Cortex of kidney (tissue), 1 donor: ENCODE measurements at places on chromosomes 3 and 15.

DNA sequence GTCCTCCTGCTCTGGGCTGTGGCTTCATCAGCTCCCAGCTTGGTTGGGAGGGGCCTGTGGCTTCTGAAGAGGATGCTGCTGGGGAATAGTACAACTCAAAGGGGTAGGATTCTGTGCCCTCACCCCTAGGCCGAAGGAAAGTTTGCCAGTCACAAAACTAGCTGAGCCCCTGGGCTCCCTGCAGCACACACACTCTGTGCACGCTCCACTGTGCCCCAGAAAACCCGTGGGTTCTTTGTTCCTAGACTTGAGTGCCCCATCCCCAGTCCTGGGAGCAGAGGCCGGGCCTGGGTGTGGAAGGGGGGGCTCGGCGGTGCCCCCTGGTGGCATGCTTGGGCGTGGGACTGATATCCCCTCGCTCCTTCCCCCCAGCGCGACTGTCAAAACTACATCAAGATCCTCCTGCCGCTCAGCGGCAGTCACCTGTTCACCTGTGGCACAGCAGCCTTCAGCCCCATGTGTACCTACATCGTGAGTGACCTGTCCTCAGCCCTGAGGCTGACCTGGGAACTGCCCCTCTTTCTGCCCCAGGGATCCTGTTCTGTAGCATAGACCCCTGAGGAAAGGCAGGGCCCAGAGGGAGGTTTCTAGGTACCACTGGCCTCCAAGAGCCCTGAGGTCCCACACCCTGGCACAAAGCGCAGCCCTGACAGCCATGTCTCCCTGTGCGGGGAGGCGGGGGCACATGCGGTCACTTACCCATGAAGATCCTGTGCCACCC is 14.2 kb downstream of the CIB1 start:
- DNase-seq = no peak

- DNase-seq = no peak
Measured at GRCh38 chr15:56805466-56806147, 72.3 kb upstream of the ZNF280D start.

GRCh38 chr3:141454054-141454453 is 32.8 kb upstream of the RASA2 start:
- DNase-seq = no peak

DNA sequence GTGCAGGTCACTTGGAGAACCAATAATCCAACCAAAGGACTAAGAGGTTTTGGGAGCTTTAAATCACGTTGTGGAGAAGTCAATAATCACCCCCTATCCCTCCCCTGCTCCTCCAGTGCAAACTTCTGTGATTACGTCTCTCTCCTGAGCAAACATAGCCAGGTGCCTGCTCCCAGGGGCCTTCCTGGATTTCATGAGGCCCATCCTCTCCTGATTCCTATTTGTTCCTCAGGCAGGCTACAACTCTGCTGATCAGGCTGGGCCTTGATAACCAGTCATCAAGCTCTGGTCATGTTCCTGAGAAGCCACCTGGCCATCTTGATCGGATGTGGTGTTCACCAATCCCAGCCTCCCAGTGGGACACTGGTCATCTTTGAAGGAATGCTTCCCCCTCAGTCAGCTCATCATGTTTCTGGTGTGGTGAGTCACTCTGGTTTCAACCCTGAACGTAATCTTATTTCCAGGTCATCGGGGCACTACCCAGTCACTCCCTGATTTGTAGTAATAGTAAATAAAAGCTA is 2.9 kb upstream of the ZNF710 start:
- DNase-seq = no peak

DNA sequence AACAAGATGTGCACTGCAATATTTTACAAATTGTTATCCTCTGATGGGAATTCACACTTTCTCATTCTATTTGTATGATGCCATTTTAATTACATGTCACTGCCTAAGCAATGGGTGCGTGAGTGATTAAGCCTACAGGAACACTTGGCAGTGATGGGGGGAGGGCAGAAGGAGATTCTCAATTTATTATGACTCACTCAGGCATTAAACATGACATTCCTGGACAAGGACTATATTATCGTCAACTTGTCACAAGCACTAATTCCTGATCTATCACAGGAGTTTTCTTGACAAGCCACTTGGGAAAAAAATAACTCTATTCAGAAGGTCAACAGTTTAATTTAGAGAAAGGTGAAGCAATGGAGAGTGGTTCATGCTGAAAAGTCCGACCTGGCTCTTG is 556.8 kb downstream of the NSUN3 start:
- no peak for DNase-seq

GRCh38 chr3:172520301-172520831 is 2.9 kb downstream of the TNFSF10 start:
- no peak for DNase-seq

DNA sequence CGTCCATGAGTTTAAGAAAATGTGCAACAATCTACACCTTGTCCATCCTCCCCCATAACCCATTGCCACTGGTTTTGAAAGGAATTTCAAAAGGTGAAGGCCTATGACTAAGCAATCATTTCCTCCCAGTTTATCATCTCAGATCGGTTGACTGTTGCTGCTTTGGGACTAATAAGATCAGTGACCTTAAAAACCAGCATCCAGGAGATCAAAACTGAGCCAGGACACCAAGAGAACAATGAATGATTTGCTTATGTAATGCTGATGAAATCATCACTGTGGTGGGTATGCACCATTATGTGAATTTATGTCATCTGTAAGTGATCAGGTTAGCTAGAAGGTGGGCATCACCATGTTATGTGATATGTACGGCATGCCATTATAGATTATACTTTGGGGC is 195.5 kb downstream of the SSR3 start:
- DNase-seq = no peak

DNA sequence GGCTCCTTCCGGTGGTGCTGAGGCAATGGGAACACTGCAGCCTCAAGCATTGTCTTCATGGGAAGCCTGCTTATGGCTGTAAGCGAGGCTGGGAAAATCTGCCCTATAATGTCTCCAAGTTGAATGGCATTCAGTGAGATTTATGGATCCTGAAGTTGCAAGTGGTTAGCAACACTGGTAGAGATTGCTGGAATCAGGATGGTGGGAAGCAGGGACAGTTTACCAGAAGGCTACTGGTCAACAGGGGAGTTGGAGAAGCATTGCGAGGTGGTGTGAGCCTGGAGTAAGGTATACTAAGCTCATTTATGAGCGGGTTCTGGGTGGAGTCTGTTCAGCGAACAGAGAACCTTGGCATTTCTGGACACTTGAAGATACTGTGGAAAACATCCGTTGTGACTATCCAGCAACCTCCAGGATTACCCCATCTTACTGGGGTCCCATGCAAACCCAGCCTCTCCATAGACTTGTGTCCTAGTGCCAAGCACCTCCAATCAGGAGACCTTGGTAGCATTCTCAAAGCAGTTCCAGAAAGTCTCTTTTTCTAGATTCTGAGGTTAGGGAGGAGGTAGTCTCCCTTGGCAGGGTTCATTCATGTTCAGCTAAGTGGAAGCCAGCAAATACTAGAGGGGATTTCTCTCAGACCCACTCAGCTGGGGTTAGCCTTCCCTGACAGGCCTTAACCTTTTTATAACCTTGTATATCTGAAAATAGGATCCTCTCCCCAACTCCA is 7.3 kb downstream of the RPSA start:
- DNase-seq = no peak

DNA sequence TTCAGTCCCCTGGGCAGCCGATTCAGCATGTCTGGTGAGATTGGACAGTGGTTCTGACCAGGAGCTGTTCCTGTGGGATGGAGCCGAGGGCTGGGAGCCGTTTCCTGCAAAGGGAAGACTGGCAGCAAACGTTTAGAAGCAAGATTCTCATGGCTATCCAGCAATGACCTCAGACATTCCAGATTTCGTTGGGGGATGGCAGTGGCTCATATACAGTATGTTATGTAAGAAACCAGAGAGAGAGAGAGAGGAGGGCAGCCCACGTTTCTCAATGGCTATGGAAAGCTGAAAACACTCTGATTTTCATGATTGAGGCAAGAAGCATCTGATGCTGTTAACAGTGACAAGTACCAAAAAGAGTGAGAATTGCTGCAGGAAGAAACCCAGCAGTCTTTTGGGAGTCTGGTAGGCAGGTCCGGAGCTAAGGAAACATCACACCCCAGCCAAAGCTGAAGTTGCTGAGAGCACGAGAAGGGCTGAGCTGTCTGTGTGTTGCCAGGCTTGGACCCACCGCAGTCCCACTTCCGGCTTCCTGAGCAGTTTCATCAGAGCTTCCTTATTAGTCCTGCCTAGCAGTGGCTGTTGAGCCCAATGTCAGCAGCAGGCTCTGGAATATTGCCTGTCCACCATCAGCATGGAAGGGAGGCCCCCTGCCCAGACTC is 25.6 kb upstream of the VPS8 start:
- no peak for DNase-seq

DNA sequence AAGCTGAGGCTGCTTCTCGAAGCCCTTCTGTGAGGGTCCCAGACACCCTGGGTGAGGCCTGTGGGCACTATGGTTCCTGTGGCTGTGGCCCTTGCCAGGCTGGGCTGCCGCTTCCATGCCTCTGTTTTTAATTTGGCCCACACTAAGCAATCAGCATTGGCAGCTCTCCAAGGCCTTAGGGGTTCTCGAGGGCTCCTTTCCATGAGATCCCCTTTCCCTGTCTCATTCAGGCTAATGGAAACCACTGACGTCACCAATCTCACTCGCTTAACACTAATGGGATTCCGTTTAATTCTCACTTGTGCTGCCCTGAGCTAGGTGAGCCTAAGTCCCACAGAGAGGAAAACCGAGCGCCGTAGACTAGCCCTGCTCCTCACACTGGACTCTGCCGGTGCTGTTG is 60.2 kb upstream of the RAB6B start:
- no peak for DNase-seq

DNA sequence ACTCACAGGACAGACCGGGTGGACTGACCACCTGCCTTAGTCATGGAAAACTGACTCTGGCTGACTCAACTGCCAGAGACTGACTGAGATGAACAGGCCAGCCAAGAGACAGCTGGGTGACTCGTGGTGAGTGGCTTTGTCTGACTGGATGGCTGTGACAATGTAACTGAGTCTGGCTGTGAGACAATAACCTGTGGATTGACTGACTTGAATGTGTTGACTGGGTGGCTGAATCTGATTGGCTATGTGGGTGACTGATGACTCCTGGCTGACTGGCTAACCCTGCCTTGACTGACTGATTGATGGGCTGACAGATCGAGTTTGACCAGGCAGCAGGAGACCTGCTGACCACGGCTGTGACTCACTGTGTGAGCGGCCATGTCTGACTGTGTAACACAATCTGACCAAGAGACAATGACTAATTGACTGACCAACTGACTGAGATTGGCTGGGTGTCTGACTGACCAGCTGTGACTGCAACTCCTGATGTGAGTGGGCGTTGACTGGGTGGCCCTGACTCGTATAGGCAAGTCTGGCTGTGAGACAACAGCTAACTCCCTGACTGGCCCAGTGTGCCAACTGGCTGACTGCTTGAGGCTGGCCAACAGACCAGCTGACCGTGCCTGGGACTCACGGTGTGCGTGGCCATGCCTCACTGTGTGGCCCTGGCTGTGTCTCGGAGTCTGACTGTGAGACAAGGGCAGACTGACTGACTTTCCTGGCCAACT is 509.1 kb downstream of the SHQ1 start:
- no peak for DNase-seq

DNA sequence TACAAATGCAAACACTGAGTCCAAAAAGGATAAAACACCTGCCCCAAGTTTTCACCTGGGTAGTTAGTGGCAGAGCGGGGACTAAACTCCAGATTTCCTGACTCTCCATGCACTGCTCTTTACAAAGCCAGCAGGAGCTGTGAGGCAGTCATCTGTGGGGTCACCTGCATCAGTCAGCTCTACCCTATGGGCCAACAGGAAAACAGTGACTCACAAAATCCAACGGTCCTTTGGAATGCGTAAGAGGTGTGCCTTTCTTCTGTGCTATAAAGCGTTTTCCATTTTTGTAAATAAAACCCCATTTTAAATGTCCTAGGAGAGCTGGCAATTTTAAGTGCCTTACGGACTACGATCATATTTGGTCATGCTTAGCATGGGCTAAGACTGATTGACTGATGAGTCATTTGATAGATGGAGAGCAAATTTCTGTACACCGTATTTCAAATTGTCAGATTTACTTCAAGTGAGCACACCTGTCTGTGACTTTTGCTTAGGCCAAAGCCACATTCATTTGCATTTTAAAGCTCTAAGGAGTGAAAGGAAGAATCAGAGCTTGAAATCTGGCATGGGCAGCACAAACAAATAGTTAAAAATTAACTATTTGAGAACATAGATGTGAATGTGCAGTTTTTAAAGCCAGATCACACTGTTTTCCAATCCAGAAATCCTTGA is 4.4 kb upstream of the COL8A1 start:
- no peak for DNase-seq

GRCh38 chr3:128524374-128525299 is 31.6 kb upstream of the GATA2 start:
- no peak for DNase-seq

GRCh38 chr3:107939691-107940442 is 151.0 kb downstream of the CD47 start:
- DNase-seq = no peak
